Liver (tissue), 10 donors: ENCODE measurements at places on chromosomes 16 and 17.

DNA sequence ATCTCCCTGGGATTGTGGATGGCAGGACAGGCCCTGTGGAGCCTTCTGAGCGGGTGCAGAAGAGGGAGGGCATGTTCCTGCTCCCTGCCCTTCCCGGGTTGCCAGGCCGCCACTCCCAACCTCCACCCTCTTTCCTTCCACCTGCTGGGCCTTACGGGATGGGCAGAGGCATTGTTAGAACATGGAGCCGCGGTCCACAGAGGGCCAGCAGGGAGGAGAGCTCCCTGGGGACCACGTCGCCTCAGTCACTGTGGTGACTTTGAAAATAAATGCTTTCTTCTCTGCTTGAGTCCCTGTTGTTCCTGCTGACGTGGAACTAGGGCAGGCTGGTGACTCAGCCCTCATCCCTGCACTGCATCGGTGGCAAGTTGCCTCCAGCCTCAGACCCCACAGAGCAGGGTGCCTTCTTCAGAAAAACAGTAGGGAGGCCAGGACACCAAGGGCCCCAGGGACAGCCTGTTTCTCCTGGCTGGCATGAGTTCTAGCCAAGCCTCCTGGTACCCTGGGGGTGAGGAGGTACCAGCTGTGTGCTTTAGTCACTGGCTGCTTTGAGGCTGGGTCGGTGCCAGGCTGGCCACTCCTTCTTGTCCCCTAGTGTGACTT, 224.9 kb downstream of the SEC14L1 start:
- DNase-seq: no peak

DNA sequence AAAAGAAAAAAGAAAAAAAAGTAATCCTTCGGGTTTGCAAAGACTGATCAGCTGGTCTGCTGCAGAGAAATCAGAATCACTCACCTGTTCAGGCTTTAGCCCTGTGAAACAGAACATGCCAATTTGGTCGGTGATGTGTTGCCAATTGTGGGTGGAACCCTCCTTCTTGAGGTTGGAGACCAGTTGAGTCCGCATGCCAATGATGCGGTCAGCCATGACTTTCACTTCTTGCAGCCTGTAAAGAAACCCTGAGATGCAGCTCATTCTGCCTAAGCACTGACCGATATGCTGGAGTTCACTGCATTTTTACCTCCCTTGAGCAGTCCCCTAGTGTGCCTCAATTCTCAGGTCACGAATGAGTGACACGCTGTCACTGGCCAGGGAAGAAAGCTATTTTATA, 24.8 kb upstream of the SLC38A7 start:
- DNase-seq: no peak

DNA sequence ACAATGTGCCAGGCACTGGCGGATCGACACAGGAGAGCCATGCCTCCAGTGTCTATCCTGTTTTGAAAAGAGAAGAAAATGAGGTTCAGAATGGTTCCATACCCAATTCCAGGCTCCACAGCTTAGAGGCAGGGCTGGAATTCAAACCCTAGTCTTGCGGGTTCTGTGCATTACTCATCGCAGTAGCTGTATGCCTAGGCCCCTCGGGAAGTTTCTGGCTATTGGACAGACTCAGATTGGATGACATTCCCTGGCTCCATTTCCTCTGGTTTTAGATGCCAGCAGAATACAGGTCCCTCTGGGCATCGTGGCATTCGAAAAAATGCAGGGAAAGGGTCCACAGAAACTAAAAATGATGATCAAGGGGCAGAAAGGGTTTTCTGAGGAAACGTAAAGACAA, 184.7 kb downstream of the COPRS start:
- DNase-seq: no peak

DNA sequence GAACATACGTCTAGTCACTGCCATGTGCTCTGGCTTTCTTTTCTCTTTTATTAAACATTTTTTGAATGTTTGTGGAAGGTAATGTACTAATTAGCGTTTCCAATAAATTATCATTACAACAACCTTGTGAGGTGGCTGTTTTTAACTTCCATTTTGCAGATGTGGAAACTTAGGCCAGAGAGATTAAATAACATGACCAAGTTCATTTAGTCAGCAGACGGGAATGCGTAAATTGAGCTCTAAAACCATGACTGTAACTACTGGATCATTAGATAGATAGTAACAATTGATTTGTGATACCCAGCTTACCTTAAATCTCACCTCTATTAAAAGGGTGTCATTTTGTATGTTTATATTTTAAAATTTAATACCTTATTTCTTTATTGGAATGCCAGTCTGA, 49.4 kb downstream of the RABEP1 start:
- no peak for DNase-seq

GRCh38 chr16:11295672-11296071, 14.5 kb upstream of the PRM1 start:
- DNase-seq: no peak

GRCh38 chr17:18224053-18224386, 1.4 kb upstream of the LLGL1 start:
- no peak for DNase-seq

DNA sequence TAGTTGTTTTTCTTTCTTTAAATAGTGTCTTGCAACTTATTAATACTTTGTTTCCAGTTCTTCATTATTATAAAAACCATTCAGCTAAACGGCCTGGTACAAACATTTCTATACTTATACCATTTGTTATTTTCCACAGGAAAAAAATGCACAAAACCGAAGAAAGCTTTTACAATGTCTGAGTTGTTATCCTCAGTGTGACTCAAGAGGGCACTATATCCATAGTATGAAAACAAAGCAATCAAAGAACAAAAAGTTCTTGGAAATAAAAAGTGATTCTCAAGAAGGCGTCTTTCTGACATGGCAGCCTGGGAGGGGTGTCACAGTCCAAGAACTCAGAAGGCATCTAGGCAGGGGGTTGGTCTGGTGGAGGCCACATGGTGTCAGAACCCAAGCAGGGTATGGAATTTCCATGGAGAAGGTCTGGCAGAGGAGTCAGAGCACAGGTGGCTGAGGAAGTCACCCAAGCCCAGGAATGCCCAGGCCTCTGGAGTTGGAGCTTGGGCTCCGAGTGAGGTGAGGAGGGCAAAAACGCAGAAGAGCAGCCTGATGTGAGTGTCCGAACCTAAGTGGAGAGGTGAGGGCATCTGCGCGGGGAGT, 70.9 kb upstream of the ATP2A3 start:
- no peak for DNase-seq

- no peak for DNase-seq
Measured at GRCh38 chr16:79272141-79272577, 328.4 kb downstream of the MAF start.

GRCh38 chr16:80604600-80605355, 64.0 kb downstream of the DYNLRB2 start:
- no peak for DNase-seq

DNA sequence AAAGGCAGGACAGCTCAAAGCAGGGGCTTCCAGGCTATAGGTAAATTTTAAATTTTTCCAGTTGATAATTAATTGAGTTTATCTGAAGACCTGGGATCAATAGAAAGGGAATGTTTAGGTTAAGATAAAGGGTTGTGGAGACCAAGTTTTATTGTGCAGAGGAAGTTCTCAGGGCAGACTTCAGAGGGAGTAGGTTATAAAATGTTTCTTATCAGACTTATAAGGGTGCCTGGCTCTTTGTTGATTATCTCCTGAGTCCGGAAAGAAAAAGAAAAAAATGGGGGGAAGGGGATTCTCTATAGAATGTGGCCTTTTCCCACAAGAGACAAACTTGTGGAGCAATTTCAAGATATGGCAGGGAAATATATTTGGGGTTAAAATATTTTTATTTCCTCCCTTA, 15.9 kb downstream of the SLC46A1 start:
- DNase-seq: no peak

GRCh38 chr17:3739422-3740124, 15.9 kb downstream of the HASPIN start:
- DNase-seq: no peak

GRCh38 chr17:38324141-38324697, 19.5 kb downstream of the GPR179 start:
- no peak for DNase-seq

DNA sequence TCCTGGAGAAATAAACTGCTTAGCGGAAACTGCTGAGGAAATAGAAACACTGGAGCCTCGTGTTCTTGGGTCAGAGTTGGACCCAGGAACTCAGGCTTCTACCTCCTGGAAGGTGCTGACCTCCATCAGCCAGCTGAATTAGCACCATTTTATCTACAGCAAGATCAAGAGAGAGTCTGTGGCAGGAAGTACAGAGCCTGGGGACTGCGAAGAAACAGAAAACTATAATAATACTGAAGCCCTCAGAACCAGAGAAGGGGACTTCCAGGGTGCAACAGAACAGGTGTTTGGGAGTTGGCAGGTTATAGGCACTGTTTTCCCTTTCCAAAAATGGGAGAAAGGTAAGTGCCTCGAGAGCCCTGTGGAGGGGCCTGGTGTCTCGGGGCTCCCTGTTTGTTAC, 379.7 kb downstream of the CA10 start:
- no peak for DNase-seq

DNA sequence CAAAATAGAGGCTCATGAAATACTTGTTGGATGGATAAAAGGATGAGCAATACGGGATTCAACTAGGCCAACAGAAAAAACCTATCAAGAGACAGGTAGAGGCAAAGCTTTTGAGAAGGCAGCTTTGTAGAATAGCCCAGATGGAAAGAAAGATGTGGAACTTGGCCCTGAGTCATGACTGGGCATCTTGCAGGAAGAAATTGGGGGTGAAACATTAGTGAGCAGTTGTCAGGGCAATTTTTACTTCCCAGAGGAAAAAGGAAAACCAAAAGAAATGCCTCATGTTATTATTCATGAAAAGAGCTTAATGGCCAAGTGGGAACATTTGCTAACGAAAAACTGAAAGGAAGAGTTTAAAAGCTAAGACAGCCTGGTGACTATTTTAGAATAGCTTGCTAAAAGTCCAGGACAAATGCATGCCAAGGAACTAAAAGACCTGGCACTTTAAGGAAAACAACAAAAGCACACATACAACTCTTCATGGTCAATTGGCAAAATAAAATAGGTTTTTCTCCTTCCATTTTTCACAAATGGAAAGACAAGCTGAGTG, 180.1 kb downstream of the HS3ST3A1 start:
- DNase-seq: no peak

DNA sequence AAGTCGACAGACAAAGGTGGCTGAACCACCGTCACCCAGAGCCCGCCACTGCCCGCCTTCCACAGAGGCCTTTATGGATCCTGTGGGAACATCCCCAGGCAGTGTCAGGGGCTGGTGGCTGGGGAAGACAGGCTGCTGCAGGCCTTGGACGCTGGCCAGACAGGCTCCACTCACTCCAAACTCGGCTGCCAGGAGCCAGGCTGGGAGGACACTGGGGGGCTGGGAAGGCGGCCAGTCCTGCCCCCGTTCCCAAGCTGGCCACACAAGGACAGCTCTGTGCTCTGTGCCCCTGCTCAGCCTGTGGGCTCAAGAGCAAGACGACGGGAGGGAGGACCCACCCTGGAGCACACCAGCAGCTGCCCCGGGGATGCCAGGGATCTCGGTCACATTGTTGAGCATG, 7.6 kb upstream of the LCAT start:
- no peak for DNase-seq

GRCh38 chr17:311119-311782, 41.4 kb downstream of the RPH3AL start:
- no peak for DNase-seq

- no peak for DNase-seq
Measured at GRCh38 chr17:78853926-78854394, 13.3 kb upstream of the USP36 start.

- peak; percentile 27 for DNase-seq
Measured at GRCh38 chr17:57674894-57675293, 70.2 kb downstream of the CCDC182 start.

DNA sequence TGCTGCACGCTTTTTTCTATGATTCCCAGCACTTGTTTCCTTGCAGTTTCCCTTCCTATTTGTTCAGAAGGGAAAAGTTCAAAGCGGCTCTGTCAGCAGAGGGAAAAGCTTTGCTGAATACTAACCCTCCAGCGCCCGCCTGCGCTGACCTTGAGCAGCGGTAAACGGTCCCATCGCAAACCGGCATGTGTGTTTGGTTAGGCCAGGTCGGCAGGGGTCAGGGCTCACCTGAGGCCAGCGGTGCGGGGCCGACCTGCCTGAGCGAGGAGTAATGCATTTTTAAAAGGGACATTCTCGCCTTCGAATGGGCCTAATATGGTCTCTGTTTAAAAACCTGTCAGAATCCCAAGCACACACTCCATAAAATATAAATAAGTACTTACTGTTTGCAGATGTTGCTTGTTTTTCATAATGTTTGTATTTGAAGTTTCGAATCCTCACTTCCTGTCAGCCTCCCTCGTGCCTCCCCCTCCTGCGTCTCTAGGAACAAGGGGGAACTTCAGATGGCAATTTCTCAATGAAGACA, 110.1 kb downstream of the IRX3 start:
- DNase-seq: peak; percentile 58

GRCh38 chr16:67726106-67727034, 7.3 kb upstream of the GFOD2 start:
- DNase-seq: no peak

- no peak for DNase-seq
Measured at GRCh38 chr16:10566613-10567012, 13.8 kb downstream of the EMP2 start.

DNA sequence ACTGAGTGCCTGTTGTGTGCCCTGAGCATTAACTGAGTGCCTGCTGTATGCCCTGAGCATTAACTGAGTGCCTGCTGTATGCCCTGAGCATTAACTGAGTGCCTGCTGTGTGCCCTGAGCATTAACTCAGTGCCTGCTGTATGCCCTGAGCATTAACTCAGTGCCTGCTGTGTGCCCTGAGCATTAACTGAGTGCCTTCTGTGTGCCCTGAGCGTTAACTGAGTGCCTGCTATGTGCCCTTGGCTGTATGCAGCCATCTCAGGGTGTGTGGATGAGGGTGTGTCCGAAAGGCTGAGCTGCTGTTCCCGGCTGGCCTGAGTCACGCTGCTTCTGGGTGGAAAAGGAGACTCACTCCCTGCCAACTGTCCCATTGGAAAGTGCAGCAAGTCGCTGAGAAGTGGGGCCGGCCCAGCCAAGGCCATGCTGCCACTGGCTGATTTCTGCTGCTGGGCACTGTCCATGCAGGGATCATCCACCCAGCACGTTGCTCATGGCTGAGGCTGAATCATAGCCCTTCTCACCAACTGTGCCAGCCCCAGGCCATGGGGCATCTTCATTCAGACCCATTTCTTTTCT, 113.8 kb downstream of the OR1D5 start:
- DNase-seq: no peak

- peak; percentile 94 for DNase-seq
Measured at GRCh38 chr17:45277216-45277849, 15.4 kb upstream of the SPATA32 start.
